ENCODE measurements at places on chromosomes 3 and 15.

DNA sequence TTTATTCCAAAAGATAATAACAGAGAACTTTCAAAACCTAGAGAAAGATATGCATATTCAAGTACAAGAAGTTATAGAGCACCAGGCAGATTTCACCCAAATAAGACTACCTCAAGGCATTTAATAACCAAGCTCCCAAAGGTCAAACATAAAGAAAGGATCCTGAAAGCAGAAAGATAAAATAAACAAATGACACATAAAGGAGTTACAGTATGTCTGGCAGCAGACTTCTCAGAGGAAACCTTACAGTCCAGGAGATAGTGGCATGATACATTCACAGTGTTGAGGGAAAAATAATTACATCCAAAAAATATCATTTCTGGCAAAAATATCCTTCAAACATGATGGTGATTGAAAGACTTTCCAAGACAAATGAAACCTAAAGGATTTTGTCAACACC is 185.8 kb upstream of the POU1F1 start:
- ATAC-seq: no peak

GRCh38 chr3:118380576-118380975 is 654.1 kb downstream of the IGSF11 start:
- peak; percentile 59 for ATAC-seq

- no peak for ATAC-seq
These were observed 453.0 kb upstream of the CFAP20DC start for GRCh38 chr3:59502806-59503205.

- ATAC-seq: no peak
These were observed 126.3 kb downstream of the FOXB1 start for GRCh38 chr15:60130398-60130797.

DNA sequence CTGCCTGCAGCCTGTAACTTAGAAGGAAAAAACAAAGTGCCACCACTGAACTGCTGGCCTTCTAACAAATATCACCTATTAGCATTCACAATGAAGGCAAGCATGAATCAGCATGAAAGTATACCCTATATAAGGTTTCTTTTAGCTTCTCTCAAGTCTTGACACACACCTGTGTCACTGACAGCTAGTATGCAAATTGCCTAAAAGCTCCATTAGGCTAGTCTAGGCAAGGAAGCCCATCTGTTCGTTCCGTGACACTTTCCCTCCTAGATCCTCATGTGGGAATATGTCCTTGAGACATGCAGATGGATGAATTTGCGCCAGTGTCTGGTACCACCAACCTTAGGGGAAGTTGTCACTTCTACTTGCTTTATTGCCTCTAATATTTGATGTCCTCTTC is 129.3 kb downstream of the RBMS3 start:
- peak; percentile 65 for ATAC-seq

DNA sequence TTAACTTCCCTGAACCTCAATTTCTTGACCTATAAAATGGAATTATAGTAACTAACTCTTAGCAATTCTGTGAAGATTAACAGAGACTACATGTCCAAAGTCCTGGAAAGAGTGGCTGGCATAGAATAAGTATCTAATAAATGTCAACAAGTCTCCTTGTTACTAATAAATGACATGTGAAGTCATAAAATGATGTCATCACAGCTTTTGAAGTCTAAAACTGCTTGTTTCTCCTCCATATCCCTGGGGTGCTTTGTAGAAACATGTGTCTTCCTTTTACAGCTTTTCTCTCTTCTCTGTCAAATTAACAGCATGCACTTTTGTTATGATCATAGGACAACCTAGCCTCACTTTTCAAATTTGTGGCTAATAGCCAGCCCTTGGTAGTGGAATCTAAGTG is 510.2 kb downstream of the NTRK3 start:
- ATAC-seq: no peak

DNA sequence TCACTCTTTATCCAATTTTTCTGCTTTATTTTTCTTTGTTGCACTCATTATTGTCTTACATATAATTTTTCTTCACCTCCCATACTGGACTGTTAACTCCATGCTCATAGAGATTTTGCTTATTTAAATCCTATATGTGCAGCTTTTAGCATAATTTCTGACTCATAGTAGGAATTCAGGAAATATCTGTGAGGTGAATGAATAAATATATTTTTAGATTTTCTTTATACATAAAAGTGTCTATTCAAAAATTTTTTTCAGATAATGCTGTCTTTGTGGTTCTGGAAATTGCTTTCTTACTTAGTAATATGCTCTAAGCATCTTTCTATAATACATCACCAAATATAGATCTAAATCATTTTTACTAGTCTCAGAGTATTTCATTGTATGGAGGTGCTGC is 191.8 kb upstream of the SUCLG2 start:
- no peak for ATAC-seq

- ATAC-seq: no peak
These were observed 18.5 kb upstream of the CMTM8 start for GRCh38 chr3:32220006-32220405.

GRCh38 chr15:86203462-86203861 is 123.8 kb downstream of the AGBL1 start:
- ATAC-seq: no peak

Measured in esophagus mucosa (tissue), 1 donor.